ENCODE measurements at places on chromosomes 6 and 20.

GRCh38 chr6:111941686-111942330, 68.6 kb upstream of the FYN start:
- DNase-seq: no peak

DNA sequence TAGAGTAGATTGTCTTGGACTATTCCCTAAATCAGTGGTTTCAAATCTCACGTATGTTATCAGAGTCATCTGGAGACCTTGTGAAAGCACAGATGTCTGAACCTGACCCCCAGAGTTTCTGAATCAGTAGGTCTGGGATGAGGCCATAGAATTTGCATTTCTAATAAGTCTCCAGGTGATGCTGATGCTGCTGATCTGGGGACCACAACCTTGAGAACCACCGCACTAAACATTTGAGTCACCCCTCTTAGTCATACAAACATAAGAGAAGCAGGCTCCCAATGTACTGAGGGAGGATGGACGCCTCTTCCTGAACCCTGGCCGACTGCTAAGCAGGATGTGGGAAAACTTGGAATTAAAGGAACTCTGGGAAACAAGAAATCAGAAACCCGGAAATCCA, 187.8 kb upstream of the PRDM1 start:
- no peak for DNase-seq

- no peak for DNase-seq
Measured at GRCh38 chr6:47162231-47162630, 120.1 kb upstream of the ADGRF1 start.

DNA sequence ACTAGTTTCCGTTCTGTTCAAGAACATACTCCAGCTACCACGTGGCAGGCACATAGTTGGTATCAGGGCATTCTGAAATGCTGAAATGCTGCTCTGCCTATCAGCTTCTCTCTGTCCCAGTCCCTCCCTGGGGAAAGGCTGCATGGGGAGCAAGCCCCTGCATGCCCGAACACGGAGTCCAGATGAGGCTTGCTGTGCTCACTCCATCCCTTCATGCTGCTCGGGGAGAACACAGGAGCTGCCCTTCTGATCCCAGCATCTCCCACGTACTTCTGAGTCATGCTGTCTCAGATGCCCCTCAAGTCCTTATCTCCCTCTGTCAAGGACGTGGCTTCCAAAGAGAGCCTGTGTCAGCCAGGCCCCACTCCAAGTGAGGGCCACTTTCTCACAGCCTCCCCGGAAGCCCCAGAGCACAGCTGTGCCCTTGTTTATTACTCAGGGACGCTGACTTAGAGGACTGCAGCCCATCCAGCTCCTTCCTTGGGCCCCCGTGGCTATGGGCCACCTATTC, 29.4 kb downstream of the THBS2 start:
- DNase-seq: no peak

DNA sequence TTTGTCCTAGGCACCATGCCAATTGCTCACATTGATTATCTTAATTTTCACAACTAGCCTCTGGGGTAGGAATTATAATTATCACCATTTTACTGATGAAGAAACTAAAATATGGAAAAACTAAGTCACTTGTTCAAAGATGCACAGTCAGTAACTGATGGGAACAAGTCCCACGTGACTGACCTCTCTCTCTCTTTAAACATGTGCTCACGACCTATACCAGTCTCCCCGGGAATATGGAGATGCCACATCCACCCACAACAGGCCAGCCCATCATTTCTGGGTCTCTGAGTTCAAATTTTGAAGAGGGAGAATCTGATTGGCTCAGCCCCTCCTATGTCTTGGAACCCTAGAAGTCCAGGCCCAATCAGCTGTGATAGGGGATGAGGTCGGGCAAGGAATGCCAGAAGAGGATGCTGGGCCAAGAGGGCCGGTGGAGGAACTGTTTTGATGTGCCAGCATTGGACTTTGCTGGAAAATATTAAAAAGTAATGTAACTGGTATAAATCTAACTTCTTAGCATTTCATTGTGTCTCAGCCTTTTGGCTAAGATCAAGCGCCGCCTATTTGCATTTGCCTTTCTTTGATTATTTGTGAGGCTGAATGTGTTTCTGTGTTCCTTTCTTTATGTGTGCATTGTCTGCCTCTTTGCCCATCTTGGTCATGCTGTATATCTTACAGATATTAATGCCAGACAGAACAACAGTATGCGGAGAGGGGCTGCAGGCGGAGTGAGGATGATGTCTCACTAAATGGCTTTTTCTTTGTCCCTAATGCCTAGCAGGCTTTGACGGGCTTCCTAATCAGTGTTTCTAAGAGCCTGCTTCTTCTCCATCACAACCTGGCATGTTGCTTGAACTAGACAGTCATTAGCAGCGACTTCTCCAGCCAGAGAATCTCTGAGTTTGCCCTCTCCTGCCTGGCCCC, 126.6 kb downstream of the VEGFA start:
- no peak for DNase-seq

DNA sequence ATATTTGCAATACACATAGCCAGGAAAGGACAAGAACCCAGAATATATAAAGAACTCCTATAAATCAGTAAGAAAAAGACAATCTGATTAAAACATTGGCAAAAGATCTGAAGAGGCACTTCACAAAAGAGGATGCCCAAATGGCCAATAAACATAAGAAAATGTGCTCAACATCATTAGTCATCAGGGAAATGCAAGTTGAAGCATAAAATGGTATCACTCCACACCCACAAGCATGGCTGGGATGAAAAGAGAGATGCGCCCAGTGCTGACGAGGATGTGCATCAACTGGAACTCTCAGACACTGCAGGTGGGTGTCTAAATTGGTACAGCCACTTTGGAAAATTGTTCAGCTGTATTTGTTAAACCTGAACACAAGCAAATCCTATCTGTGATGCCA, 42.4 kb upstream of the MLN start:
- no peak for DNase-seq

- no peak for DNase-seq
Measured at GRCh38 chr6:18707714-18708439, 320.7 kb downstream of the RNF144B start.

DNA sequence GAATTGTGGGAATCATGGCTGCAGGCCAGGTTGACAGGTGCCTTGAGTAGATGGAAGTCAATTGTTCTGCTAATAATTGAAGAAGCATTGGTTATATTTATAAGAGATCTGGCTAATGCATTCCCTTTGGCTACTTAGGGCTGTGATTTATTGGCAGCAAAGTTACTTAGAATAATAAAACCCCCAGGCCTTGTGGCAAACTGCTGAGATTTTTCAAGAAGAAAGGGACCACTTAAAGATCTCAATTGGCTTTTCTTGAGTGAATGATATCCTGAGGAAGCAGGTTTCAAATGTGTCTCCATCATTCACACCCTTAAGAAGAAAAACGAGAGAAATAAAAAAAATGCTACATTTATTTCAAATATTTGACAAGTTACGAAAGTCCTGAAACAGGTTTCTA, 27.4 kb downstream of the DDO start:
- no peak for DNase-seq

GRCh38 chr20:12775041-12775440, 233.7 kb upstream of the SPTLC3 start:
- DNase-seq: no peak

GRCh38 chr6:51184046-51184445, 365.4 kb downstream of the TFAP2B start:
- DNase-seq: no peak

GRCh38 chr20:62433658-62434497, 6.5 kb upstream of the RBBP8NL start:
- no peak for DNase-seq

DNA sequence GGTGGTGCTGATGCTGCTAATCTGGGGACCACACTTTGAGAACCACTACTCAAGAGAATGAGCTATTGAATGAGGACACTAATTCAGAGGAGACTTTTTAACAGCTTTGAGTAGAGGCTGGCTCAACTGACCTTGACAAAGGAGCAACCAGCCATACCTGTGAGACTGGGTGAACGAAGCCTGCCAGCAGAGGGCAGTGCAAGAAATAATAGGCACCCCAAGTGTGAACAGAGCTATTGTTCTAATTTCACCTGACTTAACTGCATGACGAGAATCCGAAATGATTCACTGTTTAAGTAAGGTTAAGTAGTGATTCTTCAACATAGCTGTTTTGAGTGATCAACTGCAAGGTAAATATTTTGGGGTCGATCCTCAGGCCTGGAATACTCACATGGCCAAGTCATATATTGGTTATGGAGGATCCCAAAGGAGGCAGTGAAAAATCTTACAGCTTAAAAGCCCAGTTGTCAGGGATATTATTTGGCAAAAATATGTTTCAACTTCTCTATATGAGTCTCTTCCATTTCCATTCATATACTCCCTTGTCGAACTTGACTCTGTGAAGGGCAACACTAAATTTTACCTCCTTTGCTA, 550.5 kb upstream of the MARCKS start:
- no peak for DNase-seq

- no peak for DNase-seq
Measured at GRCh38 chr6:40894962-40895799, 143.8 kb downstream of the UNC5CL start.

GRCh38 chr6:127342296-127342945, 988 bp downstream of the ECHDC1 start:
- no peak for DNase-seq

GRCh38 chr6:40986921-40987819, 51.9 kb downstream of the UNC5CL start:
- no peak for DNase-seq

DNA sequence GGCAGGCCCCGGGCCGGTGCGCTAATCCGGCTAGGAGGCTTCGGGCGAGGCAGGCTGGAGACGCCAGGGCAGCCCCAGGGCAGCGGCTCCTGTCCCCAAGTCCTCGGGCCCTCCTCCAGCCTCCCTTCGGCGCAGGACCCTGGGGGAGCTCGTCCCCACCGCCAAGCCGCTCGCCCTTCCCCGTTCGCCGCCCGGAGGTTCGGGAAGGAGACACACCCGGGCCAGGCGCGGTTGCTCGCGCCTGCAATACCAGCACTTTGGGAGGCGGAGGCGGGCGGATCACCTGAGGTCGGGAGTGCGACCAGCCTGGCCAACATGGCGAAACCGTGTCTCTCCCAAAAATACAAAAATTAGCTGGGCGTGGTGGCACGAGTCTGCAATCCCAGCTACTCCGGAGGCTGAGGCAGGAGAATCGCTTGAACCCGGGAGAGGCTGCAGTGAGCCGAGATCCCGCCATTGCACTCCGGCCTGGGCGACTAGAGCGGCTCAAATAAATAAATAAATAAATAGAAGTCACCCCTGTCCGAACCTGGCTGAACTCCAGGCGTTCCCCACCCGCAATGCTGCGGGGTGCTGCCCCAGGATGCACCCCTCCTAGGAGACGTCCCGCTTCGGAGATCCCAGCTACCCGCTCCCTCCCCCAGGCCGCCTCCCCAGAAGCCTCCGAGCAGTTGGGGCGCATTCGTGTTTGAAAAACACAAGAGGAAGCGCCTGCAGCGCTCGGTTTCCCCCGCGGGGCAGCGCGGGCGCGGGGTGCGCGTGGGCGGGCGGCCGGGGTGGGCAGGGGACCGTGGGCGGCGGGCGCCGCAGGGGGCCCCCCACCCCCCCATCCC, 27.5 kb downstream of the SERPINB9 start:
- peak; percentile 37 for DNase-seq

- DNase-seq: no peak
Measured at GRCh38 chr6:158640519-158640918, 4.0 kb downstream of the DYNLT1 start.

DNA sequence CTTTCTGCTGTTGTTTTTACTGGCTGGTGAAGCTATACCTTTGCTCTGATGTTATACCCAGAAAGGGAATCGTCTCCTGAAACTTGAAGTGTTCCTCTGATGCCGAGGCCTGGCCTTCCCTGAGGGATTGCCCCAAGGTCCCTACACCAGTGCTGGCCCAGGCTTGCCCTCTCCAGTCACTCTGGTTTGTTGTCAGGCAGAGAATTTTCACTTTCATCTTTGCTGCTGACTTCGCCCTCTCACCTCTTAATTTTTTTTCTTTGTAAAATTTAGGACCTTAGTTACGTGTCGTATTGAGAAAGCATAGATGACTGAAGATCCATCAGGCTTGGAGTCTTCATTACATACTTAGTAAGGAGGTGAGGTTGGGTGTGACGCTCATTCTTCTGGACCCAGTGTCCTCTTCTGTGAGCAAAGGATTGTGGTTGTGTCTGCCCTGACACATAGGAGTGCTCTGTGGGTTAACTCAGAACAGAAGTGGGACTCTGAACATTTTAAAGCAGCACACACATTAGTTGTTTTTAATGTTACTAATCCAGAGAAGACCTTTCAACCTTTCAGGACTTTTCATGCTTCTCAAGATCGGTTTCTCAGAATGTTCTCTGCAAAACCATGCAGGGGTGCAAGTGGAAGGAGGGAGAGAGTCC, 45.4 kb downstream of the TULP4 start:
- no peak for DNase-seq

DNA sequence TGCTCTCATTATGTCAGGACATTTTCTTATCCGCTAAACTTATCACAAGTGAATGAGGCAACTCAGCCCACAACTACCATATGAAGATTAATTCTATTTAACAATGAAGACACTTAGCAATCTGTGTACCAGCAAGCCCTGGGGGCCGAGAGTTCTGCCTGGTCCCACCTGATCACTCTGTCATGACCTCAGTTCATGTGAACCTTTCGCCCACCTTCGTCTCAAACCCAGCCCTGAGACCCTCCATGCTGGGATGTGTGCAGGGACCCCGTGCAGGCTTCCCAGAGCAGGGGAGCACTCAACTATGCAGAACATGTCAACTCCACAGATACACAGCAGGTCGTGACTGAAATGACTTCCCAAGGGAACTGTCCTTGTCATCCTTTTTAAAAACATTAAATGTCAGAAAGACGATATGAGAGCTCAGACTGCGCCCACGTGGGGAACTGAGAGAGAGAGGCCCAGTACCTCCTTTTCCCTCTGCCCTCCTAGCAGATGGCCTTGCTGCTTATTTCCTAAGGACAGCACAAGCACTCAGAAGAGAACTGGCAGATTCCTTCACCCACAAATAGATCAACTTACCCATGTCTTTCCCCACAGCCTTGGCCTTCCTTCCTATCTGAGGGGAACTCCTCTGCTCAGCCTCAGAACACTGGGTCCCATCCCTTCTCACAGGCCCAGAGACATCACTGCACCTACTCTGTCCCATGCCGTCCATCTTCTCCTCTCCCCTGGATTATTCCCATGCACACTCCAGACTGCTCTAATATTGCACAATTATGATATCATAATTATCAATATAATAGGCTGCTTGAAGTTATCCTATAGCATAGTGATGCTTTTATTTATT, 11.5 kb downstream of the ABHD12 start:
- no peak for DNase-seq

DNA sequence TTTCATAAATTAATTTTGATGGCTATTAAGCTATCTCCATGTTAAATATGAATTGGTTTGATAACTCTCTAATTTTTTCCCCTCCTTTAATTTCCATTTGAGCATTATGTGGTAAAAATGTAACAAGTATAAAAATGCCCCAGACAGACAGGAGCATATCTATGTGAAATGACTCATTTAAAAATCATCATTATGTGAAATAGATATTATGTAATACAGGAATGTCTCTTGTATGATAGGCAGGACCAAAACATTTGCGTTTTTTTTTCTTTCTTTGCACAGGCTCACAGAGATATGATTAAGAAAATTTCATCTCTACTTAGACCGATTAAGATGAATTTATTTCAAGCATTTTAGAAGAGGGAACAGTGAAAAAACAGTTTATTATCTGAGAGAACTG, 95.8 kb downstream of the AKAP7 start:
- DNase-seq: no peak

- no peak for DNase-seq
Measured at GRCh38 chr6:41335296-41335695, at the start of gene NCR2. TSS of gene NCR2 (plus strand) at chr6:41335608. CDS start at chr6:41335877, 269 bp downstream.
